ENCODE measurements at places on chromosomes 2 and 18.

DNA sequence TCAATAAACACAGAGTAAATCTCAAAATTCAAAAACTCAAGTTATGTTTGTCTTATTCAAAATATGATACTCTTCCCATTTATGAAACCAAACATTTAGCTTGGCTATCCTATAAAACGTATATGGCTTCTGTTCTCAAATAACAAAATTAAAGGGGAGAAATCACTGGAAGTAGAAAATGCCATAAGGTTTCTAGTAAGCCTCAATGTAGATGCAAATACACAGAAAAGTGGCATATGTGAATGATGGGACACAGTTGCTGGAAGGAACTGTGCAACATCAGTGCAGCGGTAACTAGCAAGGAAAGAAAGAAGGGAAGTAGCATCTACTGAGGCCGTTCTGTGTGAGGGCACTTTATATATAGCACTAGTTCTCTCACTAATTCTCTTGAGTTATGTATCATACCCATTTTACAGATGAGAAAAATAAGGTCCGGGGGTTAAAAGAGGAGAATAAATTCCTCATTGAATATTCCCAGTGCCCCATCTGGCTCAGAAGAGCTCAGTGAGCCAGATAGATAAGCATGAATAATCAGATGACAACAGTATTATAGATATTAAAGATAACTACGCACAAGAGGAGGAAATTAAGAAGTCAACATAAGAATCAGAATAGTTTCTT is 27.2 kb downstream of the NBAS start:
- DNase-seq = no peak

DNA sequence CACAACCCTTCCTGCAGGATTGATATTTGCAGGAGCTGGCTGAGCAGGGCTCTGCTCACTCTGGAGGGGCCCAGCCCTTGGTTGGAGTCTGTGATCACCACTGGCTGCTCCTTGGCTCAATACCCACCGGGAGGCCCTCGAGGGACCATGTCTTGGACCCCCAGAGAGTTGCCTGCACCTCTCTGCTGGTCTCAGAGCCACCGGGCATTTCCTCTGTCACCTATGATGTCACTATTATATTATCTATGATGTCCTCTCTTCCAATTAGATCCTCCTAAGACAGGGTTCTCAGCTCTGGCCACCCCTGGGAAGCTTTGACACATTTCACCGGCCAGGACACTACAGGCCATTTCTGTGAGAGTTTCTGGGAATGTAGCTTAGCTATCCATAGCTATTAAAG is 113.1 kb downstream of the PDCL3 start:
- DNase-seq = no peak

DNA sequence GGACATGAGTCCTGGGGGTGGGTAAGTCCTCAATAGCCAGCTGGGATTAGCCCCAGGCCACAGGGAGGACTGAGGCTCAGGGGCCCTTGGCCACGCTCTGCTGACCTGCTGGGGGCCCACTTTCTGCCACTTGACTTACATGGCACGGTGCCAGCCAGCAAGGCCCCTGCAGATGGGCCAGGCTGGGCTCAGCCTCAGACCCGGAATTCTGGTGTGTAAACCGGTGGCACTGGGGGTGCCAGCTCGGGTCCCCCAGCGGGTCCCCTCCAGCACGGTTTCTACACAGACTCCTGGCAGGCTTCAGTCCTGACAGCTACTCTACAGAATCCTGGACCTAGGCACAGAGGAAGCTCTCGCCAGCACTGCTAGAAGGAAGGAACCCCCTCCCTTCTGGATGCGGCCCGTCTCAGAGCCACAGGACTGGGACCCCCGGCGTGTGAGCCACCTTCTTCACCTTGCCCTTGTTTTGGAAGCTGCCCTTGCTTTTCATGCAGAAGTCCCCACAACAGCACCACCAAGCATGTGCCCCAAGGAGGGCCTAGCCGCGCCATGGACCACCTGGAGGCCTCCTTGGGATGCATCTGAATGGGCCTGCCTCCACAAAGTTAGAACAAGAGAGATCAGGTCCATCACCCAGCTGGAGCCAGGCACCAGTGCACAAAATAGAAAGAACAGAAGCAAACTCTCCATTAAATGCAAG is 8.0 kb downstream of the HDAC4 start:
- no peak for DNase-seq

GRCh38 chr2:109411640-109412325 is 202.0 kb downstream of the SEPTIN10 start:
- DNase-seq = no peak

- DNase-seq = no peak
Measured at GRCh38 chr2:136117909-136118818, at the start of gene CXCR4. TSS of gene CXCR4 (minus strand) at chr2:136118149. CDS start at chr2:136118060, 89 bp downstream.

GRCh38 chr2:130336150-130336876 is 6.4 kb upstream of the IMP4 start:
- no peak for DNase-seq

GRCh38 chr18:62784966-62785413 is 69.6 kb downstream of the PHLPP1 start:
- DNase-seq = no peak

GRCh38 chr2:227597998-227598397 is 695 bp upstream of the SCYGR2 start:
- DNase-seq = no peak

DNA sequence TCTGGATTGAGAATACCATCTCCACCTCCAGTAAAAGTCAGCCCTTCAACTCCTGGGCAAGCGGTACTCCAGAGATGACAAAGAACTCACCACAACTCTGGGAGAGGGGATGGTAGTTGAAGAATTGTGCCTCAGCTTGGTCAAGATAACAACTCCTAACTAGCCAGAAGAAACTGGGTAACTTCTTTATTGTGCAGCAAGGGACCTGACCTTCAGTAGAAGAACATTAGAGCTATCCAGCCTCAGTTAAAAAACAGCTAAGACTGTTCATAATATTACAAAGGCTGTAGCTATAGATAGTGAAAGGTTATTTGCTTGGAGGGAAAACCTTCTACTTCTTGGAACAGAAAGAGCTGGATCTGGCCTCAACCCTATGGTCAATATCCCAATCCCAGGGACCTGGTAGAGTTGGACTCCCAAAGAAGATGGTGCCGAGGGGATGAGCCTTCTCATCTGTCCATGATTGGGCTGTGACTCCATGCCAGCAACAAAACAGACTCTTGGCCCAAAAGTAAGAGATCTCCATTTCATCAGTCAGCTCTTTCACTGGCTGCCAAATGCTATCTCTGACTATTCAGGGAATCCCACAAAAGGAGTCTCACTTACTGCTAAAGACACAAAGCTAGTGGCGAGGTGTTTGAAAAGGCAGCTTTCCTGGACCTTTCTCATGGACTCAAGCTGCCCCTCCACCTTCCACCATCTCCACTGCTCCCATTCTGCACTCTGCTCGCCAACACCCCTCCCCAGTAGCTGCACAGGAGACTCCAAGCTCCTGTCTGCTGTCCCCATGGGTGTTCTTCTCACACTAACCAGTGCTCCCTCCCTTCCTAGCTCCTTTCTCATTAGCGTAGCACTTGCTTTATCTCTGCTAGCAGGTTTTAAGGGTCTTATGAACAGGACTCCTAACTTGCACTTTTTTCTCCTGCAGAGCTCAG is 145.8 kb downstream of the CAPN13 start:
- no peak for DNase-seq

- DNase-seq = no peak
Measured at GRCh38 chr18:28036488-28036887, 140.4 kb downstream of the CDH2 start.

DNA sequence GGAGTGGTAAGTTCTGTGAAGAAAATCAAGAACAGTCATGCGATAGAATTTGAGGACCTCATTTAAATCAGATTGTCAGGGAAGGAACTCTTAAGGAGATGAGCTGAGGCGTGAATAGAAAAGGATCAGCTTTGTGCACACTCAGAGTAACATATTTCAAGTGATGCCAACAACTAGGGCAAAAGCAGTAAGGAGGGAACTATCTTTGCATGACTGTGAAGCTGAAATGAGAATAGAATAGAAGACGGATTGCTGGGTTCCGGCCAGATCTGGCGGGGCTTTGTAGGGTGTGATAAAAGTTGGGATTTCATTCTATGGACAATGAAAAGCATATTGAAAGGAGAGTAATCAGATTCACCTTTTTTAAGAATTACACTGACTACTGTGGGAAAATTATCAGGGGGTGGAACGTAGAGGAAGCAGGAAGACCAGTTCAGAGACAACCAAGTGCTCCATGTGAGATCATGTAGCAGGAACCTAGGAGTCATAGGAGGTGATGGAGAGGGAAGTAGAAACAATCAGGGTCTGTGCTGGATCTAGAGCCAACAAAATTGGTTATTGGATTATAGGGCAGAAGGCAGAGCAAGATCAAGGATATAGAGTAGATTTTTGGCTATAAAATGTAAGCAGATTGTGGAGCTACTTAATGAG is 884.3 kb downstream of the DCC start:
- no peak for DNase-seq

DNA sequence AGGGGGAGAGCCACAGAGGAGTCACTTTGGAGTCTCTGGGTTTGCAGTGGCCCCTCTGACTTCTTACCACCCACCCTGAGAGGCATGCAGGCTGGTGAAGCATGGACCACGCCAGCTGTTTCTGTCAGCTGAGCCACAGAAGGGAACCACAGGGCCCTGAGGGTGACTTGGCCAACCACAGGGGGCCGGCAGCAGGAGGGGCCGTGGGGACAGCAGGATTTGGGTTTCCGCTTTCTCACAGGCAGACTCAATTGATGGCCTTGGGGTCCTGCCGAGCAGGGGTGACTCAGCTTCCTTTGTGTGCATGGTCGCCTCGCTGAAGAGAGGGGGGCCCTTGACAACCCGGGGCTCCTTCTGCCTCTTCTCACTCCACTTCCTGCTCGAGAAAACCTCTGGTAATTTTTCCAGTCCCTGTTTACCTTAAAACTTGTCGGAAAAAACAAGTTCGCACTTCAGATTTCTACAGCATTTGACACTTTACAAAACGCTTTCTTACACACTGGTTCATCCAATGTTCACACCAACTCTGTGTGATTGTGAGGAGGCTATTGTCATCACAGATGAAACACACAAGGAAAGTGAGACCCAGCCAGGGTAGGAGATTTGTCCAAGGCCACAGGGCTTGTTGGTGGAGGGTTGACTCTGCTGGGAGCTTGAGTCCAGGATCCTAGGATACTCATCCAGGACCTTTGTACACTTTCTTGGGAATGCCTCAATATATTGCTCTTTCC is 311.2 kb downstream of the LPIN1 start:
- no peak for DNase-seq

GRCh38 chr2:231189571-231190495 is 8.6 kb upstream of the ARMC9 start:
- DNase-seq = no peak

- no peak for DNase-seq
Measured at GRCh38 chr2:28363686-28364280, 28.9 kb upstream of the FOSL2 start.

DNA sequence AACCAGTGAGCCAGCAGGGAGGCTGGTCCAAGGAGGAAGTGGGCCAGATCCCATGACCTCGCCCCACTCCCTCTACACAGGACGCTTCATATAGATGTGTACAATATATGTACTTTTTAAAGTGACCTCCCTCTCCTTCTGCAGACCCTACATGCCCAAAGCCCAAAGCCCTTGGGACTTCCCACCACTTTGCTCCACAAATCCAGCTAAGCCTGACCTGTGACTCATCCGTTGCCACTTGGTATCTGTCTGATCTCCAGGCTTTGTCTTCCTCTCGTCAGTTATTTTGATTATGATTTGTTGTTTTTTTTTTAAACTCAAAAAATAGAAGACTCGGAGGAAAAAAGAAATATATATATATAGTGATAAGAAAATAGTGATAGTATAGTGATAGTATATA is 470.8 kb downstream of the KCNJ3 start:
- no peak for DNase-seq

DNA sequence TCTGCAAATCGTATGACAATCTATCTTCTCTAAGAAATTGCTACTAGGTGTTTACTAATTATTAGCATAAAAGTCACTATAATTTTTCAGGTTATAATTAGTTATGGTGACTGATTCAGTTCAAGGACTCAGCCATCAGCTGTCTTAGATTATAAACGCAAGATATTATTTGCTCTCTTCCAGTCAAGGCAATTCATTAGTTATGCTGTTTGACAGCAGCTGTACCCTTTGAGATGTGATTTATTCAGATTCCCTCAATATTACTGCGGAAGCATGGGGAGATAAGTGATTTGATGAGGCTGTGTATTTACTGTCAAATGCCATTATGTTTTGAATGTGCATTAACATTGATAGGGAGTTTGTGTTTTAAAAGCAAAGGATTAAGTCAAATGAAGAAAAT is 558.9 kb upstream of the FSIP2 start:
- DNase-seq = no peak

- no peak for DNase-seq
Measured at GRCh38 chr2:19476327-19476726, 117.9 kb upstream of the OSR1 start.

DNA sequence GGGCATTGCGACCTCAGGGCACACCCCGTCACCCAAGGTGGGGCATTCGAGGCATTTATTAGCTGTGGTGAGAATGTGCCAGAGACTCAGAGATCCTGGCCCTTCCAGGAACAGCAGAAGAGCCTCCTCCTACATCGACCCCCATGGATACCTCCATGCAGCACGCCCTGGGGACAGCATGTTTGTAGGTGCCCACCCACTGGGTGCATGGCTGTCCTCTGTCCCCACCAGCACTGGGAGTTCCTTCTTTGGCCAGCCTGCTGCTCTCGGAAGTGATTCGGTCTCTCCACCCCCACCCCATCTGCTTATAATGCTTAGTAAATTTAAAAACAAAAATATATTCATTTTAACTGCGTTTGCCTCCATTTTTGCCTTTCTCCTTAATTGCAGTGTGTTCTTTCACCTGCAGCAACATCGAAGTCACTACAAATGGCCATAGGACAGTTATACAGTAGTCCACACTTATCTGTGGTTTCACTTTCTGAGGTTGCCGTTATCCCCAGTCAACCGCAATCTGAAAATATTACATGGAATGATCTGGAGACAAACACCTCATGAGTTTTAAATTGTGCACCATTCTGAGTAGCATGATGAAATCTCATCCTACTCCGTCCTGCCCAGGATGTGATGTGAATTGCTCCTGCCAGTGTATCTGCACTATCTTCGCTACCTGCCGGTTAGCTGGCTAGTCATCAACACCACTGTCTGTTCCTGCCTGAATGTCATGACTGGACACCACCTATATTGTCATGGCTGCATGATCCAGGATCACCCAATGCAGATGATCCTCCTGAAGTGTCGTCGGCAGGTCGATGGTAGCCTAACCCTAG is 29.6 kb upstream of the ZCCHC2 start:
- no peak for DNase-seq

GRCh38 chr2:239187464-239188253 is 213.2 kb downstream of the HDAC4 start:
- no peak for DNase-seq

Data from non-pigmented ciliary epithelial cell (primary cell).